ENCODE measurements at places on chromosomes 4 and X. TPM values are rescaled to one million over a fixed set of nuclear protein-coding genes. Genes with fewer than 3 reads are reported as not detected.

SATL1 gene
- 0.73 TPM for polyA plus RNA-seq

WDR13 gene
- 113 TPM for polyA plus RNA-seq

PPP1R3F gene
- 5.3 TPM for polyA plus RNA-seq

TCP11X1 gene
- polyA plus RNA-seq, result not detected

N4BP2 gene
- polyA plus RNA-seq, result 19.7 TPM

XAGE1A gene
- polyA plus RNA-seq, result not detected

CCNB3 gene
- polyA plus RNA-seq, result 0.99 TPM

SCML1 gene
- polyA plus RNA-seq, result 20.8 TPM

AVPR2 gene
- 6.1 TPM for polyA plus RNA-seq

TCEAL6 gene
- polyA plus RNA-seq, result 0.12 TPM

CENPVL2 gene
- 0.34 TPM for polyA plus RNA-seq

AMMECR1 gene
- 20.8 TPM for polyA plus RNA-seq

DGKK gene
- 11.7 TPM for polyA plus RNA-seq

RAB41 gene
- polyA plus RNA-seq, result 1.1 TPM

GRCh38 chr4:186554914-186555827, at the start of gene MTNR1A:
MTNR1A (minus strand) TSS chr4:186555567; CDS start chr4:186555365, 202 bp downstream.
- DNase-seq, result no peak

- DNase-seq, result no peak
Observed at GRCh38 chr4:143026459-143027170, 158.1 kb upstream of the USP38 start.

DNA sequence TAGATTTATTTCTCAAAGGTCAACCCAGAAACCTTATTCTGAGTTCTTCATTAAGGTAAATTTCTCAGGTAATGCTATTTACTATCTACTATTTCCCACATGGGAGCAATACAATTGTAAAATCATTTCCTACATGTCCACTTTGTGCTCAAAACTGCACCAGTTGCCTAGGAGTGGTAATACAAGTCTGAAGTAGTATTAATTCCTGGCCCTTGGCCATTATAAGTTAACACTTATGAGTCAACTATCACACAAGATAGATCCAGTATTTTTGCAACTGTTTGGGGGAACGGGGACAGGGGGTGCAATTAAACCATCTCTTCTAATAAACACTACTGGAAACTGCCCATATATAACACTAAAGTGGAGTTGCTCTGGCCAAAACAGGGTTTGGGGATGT, 48.9 kb downstream of the ACSL4 start:
- no peak for DNase-seq

DNA sequence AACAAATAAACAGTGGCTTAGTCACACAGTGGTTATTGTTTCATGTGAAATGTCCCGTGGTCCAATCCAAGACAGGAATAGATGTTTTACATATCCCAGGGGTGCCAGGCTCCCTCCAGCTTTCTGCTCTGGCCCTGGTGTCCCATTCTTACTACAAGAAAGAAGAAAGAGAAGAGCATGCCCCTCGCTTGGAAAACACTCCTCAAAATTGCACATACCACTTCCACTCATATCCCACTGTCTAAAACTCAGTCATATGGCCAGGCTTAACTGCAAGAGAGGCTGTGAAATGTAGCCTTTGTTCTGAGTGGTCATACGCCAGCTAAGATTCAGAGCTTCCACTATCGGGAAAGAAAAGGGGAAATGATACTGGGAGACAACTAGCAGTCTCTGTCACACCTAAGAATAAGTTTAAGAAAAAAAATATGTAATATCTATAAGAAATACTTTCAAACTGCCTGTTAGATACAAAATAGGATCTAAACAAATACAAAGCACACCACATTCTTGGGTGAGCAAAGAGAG, 306.8 kb upstream of the FAM241A start:
- DNase-seq, result no peak

DNA sequence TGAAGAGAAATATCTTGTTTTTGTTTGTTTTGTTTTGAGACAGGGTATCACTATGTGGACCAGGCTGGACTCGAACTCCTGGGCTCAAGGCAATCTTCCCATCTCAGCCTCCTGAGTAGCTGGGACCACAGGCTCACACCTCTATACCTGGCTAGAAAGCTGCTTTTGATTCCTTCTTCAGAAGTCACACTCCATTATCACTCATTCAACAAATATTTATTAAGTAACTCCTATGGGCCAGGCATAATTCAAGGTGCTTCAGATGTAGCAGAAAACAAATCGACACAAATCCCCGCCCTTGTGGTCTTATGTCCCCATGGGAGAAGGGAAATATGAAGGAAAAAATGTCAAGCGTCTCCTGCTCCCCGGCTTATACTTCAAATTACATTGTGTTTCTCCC, 72.6 kb upstream of the DHX15 start:
- no peak for DNase-seq

DNA sequence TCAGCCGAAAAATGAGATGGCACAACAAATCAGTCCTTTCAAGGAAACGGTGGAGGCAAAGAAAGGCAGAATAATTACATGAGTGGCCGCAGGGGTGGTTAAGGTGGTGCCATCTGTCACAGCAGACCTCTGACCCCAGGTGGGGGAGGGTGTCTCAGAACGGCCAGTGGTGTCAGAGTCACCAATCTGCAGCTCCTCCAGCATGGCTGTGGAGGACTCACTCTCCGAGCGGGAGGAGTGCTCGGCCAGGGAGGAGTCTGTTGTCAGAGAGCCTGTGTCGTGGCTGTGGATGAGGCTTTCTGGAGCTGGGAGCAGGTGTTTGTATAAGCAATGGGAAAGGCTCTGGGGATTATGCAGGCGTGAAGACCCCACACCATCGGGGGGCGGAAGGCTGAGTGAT, 130.3 kb upstream of the PDLIM3 start:
- DNase-seq, result no peak

DNA sequence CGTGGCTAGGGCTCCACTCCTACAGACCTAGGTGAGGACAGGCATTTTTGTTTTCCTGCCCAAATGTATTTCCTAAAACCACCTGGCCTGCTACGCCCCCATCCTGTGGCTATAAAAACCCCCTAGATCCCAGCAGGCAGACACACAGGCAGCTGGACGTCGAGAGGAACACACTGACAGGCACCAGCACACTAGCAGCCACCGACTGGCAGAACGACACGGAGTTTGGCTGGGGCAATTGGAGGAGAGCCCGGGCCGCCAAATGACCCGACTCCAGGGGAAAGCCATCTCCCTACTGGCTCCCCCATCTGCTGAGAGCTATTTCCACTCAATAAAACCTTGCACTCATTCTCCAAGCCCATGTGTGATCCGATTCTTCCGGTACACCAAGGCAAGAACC, 516.0 kb downstream of the FSTL5 start:
- DNase-seq, result no peak

DNA sequence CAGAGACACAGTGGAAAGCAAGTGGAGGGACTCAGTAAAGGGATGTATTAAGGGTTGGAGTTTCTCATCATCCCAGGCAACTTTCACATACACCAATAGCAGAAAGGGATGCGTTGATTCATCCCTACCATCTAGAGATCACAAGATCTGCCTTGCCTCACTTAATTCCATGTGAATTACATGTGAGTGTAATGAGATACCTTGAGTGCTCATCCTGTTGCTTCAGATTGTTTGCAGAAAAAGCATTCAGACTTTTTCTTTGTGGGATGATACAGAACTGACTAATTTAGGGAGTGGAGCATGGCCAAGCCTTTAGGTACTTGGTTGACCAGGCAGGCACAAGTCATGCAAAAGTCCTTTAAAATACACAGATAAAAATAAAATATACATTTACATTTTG, 124.8 kb upstream of the SLIT2 start:
- no peak for DNase-seq

DNA sequence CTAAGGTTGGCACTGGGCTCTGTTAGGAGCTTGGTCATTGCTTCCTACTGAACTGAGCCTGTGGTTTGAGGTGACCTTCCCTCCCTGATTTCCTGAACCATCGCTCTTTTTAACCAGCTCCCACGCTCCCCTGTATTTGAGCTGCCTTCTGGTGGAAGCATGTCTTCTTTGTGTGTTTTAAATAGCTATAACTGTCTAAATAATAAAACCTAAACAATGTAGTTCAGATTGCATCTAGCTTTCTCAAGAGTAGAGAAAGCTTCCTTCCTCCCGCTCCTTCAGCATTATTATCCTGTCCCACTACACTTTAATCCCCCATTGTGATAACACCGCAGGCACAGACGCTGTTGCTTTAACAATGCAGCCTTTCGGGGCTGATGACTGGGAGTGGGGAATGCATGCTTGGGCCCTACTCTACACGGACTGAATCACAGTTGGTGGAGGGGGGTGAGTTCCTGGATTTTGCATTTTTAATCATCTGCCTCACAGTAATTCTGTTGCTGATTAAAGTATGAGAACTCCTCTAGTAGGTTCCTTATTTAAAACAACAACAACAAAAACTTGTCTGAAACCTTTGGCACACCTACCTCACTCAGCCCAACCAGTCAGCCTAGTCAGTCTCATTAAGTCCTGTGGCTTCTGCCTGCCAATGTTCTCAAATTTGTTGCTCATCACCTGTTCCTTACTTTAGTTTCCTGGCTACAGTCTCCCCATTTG, 6.6 kb downstream of the SMS start:
- DNase-seq, result no peak

- no peak for DNase-seq
Observed at GRCh38 chrX:50067435-50068284, 133.1 kb downstream of the AKAP4 start.

DNA sequence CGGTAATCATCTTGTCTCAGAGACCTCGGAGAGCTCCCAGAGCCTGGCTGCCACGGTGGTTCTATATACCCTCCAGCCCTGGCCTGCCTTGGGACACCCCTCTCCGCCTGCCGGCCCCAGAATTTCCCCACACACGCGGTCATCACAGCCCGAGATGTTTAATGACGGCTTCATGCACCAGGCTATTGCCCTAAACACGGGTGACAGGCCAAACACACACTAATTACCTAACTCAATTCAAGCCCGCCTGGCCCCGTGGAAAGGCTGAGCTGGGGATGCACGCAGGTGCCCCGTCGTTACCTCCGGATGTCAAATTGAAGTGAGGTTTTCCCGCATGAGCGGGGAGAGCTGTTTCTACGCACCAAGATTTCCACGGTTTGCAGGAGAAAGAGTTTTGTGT, 72.9 kb upstream of the PPP2R3B start:
- no peak for DNase-seq

- DNase-seq, result no peak
Observed at GRCh38 chrX:153475271-153475670, 4.9 kb upstream of the HAUS7 start.

- DNase-seq, result no peak
Observed at GRCh38 chrX:17547658-17548057, 172.7 kb downstream of the NHS start.

- DNase-seq, result no peak
Observed at GRCh38 chrX:115177932-115178331, 11.3 kb upstream of the RBMXL3 start.

- DNase-seq, result no peak
Observed at GRCh38 chrX:9374555-9374954, 90.3 kb upstream of the TBL1X start.

DNA sequence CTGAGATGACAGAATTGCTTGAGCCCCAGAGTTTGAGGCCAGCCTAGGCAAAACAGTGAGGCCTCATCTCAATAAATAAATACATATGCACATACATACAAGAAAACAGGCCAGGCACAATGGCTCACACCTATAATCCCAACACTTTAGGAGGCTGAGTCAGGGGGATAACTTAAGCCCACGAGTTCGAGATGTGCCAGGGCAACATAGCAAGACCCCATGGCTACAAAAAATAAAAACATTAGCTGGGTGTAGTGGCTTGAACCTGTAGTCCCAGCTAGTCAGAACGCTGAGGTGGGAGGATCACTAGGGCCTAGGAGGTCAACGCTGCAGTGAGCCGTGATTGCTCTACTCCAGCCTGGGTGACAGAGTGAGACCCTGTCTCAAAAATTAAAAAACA, 51.6 kb upstream of the NEUROG2 start:
- no peak for DNase-seq

DNA sequence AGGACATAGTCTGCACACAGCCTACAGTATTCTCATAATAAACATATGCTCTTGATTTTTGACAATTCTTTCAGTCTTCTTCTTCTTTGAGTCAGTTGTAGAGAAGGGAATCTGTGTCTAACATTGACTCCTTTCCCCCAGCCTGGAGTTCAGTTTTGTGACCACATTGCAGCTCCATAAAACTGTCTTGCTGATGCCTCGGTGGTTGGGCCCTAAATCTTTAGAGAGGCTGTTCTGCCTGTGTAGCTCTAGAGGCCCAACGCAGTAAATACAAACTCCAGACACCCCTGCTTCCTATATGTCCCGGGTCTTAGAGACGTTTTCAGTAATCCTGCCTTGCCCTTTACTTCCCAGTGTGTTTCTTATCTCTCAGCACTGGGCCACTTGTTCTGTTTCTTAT, 639.5 kb upstream of the AADAT start:
- DNase-seq, result peak; percentile 8

DNA sequence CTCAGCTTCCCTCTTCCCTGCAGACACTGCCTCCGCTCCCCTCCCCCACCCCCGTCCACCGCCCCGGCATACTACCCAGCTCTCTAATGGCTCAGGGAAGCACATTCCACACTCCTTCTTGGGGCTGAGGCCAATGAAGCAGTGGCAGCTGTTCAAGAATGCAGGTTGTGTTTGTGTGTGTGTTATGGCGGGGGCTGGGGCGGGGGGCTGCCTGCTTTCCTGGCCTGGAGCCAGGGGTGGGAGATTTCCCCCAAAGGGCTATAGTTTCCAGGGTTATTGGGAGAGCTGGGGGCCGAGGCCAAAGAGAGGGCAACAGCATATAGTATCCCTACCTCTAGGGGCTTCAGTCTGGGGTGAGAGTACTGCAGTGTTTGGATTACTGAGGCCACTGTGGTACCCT, 149.4 kb downstream of the EFNB1 start:
- DNase-seq, result no peak

DNA sequence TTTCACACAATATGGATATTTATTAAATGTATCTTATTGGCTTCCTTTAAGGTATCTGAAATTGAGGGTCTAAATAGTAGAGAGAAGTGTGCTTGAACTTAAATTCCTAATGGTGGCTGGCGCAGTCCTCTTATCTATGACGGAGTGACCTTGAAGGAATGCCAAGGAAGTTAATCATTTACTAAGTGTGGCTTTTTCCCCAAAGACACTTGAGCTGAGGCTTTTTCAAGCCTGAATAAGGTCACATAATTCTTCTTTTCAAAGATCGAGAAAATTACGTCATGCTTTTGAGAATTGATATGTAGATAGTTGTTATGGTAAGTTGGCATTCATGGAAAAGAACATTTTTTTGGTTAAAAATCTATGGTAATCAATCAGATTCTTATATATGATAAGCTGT, 11.7 kb upstream of the PRPS2 start:
- no peak for DNase-seq

Data from left renal pelvis (tissue), 4 donors.